ENCODE measurements at places on chromosomes 11 and 22.

GRCh38 chr11:76218449-76219178 lies 12.3 kb upstream of the WNT11 start:
- DNase-seq: no peak

DNA sequence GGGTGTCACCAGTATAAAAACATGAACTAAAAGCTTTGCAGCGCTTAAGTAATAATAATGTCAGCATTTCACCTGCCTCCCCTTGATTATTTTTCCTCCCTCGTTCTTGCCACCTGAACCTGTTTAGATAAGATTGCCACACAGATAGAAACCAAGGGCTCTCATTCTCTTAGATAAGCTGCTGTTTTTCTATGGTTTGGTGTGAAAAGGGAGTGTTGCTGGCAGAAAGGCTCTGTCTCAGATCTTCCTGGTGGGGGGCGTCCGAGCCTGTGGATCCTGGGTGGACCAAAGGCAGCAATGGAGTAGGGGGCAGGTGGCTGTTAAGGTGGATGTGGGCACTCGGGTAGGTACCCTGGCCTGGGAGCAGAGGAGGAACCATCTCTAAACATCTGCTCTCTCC lies 147.5 kb downstream of the ST3GAL4 start:
- DNase-seq: no peak

DNA sequence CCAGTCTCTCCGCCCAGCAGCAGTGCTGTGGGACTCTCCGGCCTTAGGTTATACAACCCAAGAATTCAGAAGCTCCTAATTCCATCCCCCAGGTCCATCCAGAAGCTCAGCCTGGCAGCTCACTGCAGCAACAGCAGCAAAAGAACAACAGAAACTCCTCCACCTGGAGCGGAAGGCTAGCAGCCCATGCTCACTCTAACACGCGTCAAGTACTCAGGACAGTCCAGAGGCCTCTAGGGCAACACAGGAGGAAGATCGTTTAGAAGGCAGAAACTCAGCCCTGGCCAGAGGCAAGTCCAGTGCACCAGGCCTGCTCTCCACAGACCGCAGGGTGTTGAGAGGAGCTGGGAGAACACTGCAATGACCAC lies 17.1 kb downstream of the PLA2G6 start:
- DNase-seq: no peak

DNA sequence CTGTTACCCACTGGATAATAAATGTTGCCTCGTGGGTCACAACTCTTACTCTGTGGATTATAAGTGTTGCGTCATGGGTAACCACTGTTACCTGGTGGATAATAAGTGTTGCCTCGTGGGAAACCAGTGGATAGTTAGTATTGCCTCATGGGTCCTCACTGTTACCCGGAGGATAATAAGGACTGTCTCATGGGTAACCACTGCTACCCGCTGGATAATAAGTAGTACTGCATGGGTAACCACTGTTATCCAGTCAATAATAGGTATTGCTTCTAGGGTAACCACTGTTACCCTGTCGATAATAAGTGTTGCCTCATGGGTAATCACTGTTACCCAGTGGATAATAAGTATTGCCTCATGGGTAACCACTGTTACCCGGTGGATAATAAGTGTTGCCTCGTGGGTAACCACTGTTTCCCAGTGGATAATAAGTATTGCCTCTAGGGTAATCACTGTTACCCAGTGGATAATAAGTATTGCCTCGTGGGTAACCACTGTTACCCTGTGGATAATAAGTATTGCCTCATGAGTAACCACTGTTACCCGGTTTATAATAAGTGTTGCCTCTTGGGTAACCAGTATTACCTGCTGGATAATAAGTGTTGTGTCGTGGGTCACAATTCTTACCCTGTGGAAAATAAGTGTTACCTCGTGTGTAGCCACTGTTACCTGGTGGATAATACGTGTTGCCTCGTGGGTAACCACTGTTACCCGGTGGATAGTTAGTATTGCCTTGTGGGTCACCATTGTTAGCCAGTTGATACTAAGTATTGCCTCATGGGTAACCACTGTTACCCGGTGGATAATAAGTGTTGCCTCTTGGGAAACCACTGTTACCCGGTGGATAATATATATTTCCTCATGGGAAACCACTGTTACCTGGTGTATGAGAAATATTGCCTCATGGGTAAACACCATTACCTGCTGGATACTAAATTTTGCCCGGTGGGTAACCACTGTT lies 15.7 kb upstream of the NXPE4 start:
- peak; percentile 5 for DNase-seq

- no peak for DNase-seq
These were observed 6.1 kb downstream of the C11orf96 start for GRCh38 chr11:43948341-43949225.

- DNase-seq: no peak
These were observed 69.5 kb downstream of the ARHGAP42 start for GRCh38 chr11:100756559-100756958.

Data from hepatocyte (in vitro differentiated cells).